HCT116 (cell line): ENCODE measurements at places on chromosomes 11 and 22. TPM values are rescaled to one million over a fixed set of nuclear protein-coding genes. Genes with fewer than 3 reads are reported as not detected.

DNA sequence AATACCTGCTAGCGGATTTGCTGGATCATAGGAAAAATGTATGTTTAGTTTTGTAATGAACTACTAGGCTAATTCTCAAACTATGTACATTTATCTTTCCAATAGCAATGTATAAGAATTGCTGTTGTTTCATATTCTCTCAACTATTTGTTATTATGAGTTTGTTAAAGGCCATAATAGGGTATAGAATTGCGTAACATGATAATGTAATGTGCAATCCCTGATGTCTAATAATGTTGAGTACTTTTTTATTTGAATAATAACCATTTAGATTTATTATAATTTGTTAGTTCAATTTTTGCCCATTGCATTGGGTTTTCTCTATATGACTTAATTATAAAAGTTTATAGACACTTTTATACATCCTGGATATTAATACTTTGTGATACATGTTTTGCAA is 801.6 kb downstream of the LUZP2 start:
- H3K27ac ChIP-seq: no peak overlapping the region
- H3K4me3 ChIP-seq: no peak overlapping the region
- DNase-seq: no peak
- H3K27me3 ChIP-seq: no peaks in the 10 kb centered on the region

DNA sequence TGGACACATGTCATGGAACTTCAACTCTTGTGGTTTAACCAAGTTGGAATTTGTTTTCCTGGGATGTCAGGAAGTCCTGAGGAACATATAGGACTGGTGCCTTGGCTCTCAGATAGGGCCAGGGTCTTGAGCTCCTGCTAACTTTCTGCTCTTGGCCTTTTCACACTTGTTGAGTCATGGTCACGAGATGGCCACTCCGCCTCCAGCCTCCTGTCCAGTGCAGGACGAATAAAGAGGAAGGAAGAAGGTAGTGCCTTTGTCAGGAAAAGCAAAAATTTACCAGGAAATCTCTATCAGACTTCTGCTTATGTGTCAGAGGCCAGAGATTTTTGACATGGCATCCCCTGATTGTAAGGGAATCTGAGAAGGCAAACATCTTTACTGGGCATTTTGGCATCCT is 89.1 kb upstream of the ARHGAP20 start:
- no peak overlapping the region for H3K4me3 ChIP-seq
- H3K36me3 ChIP-seq: no peaks in the 10 kb centered on the region
- H3K27me3 ChIP-seq: peaks cover 9% of the 10 kb centered on the region; the same call in 1 of the 2 replicates

DNA sequence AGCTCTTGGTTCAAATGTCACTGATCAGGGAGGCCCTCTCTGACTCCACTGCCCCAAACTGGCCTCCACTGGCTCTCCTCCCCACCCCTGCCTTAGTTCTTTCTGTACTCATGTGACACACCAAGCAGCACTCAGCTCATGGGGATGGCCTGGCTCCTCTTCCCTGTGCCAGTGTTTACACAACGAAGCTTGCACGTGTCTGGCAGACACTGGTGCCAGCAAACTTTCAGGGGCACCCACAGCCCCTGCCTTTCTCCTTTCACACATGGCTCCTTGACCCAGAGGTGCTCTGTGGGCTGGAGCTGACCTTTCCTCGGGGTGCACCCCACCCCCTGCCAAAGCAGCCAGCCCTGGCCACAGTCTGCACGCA is 37.6 kb upstream of the PARVG start:
- H3K4me1 ChIP-seq: peaks cover 1% of the 10 kb centered on the region
- H3K4me3 ChIP-seq: no peak overlapping the region
- no peaks in the 10 kb centered on the region for H3K27me3 ChIP-seq
- DNase-seq: no peak
- H3K27ac ChIP-seq: no peak overlapping the region

Gene SPDYC
- 1.2 TPM for total RNA-seq

DNA sequence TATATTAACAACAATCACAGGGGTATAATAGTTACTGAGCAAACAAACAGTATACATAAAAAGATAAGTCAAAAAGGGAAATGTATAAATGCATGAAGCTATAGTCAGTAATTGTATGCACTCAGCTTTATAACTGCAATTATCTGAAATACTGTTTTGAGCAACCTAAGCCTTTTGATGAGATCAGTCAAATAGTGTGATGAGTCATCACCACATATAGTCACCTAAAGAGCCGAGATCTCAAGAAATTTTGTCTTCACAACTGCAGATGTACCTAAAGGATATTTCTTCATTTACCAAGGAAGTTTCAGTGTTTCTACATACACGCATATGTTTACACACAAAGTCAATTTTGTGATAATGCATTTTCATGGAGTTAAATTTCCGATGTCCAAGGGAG is 5.4 kb upstream of the OR51A2 start:
- H3K27ac ChIP-seq: no peak overlapping the region
- DNase-seq: no peak
- no peak overlapping the region for H3K4me3 ChIP-seq
- H3K27me3 ChIP-seq: peaks cover 39% of the 10 kb centered on the region
- H3K4me1 ChIP-seq: no peaks in the 10 kb centered on the region

Gene PATE2
- total RNA-seq: not detected

Gene GSTT2
- 5.1 TPM for total RNA-seq

Gene KCNQ1
- total RNA-seq: 10.7 TPM

- no peaks in the 10 kb centered on the region for H3K4me1 ChIP-seq
- H3K27ac ChIP-seq: no peak overlapping the region
- DNase-seq: no peak
- H3K36me3 ChIP-seq: no peaks in the 10 kb centered on the region; the same call in 1 of the 2 replicates
These were observed 21.7 kb upstream of the ANKK1 start for GRCh38 chr11:113365895-113366294.

Gene LDLRAD3
- 19.0 TPM for total RNA-seq

- H3K36me3 ChIP-seq: no peaks in the 10 kb centered on the region
- peaks cover 22% of the 10 kb centered on the region for H3K4me1 ChIP-seq
- H3K27ac ChIP-seq: no peak overlapping the region
- H3K27me3 ChIP-seq: no peaks in the 10 kb centered on the region
- DNase-seq: peak; percentile 52
- H3K4me3 ChIP-seq: peak overlapping the region; percentile 51
These were observed 1.4 kb upstream of the TCN2 start for GRCh38 chr22:30605449-30606110.

Gene FAM111B
- total RNA-seq: 10.7 TPM

Gene QSER1
- 48.0 TPM for total RNA-seq

DNA sequence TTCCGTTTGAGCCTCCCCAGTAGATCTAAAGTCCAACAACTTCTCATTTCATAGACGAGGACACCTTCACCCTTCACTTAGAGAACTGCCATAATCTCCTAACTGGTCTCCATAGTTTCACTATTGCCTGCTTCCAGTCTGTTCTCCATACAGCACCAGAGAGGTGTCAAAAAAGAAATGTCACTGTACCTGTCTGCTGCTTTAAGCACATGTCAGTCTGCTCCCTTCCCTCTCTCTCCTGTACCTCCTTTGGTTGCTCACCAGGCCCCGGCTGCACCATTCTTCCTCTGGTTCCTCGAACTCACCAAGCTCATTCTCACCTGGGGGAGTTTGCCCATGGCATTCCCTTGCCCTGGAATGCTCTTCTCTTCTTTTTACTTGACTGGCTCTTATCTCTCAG is 75.8 kb downstream of the NAV2 start:
- H3K36me3 ChIP-seq: no peaks in the 10 kb centered on the region
- no peak for DNase-seq
- H3K27me3 ChIP-seq: peaks cover 21% of the 10 kb centered on the region
- no peaks in the 10 kb centered on the region for H3K4me1 ChIP-seq
- no peak overlapping the region for H3K4me3 ChIP-seq

- no peak for DNase-seq
- no peak overlapping the region for H3K27ac ChIP-seq
- H3K36me3 ChIP-seq: no peaks in the 10 kb centered on the region
- H3K27me3 ChIP-seq: no peaks in the 10 kb centered on the region
These were observed 13.3 kb upstream of the KCNQ1OT1 start for GRCh38 chr11:2713094-2713493.

GRCh38 chr11:116702772-116703385 is 69.9 kb downstream of the BUD13 start:
- DNase-seq: no peak
- H3K4me1 ChIP-seq: no peaks in the 10 kb centered on the region
- H3K27ac ChIP-seq: no peak overlapping the region
- no peak overlapping the region for H3K4me3 ChIP-seq
- H3K36me3 ChIP-seq: no peaks in the 10 kb centered on the region
- no peaks in the 10 kb centered on the region for H3K27me3 ChIP-seq

DNA sequence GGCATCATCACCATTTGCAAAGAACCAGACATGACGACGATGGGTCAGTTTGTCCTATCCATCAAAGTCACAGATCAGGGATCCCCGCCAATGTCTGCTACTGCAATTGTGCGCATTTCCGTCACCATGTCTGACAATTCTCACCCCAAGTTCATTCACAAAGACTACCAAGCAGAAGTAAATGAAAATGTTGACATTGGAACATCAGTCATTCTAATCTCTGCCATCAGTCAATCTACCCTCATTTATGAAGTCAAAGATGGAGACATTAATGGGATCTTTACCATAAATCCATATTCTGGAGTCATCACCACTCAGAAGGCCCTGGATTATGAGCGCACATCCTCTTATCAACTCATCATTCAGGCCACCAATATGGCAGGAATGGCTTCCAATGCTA is 171.6 kb upstream of the MTNR1B start:
- no peak overlapping the region for H3K27ac ChIP-seq
- H3K27me3 ChIP-seq: 0 out of 2 replicates have a peak, but pooled peaks cover 4% of the 10 kb centered on the region
- no peaks in the 10 kb centered on the region for H3K36me3 ChIP-seq
- no peak overlapping the region for H3K4me3 ChIP-seq

DNA sequence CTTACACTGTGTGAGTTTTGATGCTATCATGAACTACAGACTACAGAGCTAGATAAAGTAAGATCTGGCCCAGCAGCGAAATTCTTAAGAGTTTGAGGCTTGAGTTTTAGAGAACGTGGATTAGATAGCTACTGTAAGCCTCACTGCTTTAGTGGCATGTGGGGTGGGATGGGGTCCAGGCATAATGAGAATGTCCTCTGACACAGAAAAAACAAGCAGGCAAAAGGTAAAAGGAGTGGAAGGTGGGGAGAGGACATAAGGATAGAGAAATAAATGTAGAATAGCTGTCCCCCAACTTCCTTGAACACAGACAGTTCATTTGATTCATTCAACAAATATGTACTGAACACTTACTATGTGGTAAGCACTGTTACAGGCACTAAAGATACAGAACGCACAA is 324.5 kb upstream of the PITPNB start:
- no peak overlapping the region for H3K27ac ChIP-seq
- H3K36me3 ChIP-seq: no peaks in the 10 kb centered on the region
- H3K27me3 ChIP-seq: peaks cover 85% of the 10 kb centered on the region
- no peak overlapping the region for H3K4me3 ChIP-seq

Gene SLC22A8
- not detected for total RNA-seq

Gene SPTY2D1
- 19.7 TPM for total RNA-seq

DNA sequence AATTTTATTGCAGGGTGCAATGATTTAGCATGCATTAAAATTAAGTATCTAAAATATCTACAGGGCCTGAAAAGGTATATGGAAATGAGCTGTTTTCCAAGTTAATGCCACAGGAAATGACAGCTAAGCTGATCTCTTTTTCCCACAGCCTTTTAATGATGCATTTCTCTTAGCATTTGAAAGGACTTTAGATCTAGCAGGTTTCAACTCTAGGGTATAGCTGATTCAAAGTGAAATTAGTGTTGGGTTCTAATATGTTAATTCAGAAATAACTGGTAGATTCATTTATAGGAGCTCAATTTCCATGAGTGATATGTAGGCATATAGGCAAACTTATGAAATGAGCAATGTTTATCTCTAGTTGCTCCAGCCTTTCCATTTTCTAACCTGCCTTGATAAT is 274.2 kb downstream of the CASP12 start:
- no peaks in the 10 kb centered on the region for H3K27me3 ChIP-seq
- H3K4me1 ChIP-seq: no peaks in the 10 kb centered on the region
- no peaks in the 10 kb centered on the region for H3K36me3 ChIP-seq
- no peak overlapping the region for H3K27ac ChIP-seq
- no peak for DNase-seq
- no peak overlapping the region for H3K4me3 ChIP-seq

Gene ZBTB44
- total RNA-seq: 32.5 TPM

DNA sequence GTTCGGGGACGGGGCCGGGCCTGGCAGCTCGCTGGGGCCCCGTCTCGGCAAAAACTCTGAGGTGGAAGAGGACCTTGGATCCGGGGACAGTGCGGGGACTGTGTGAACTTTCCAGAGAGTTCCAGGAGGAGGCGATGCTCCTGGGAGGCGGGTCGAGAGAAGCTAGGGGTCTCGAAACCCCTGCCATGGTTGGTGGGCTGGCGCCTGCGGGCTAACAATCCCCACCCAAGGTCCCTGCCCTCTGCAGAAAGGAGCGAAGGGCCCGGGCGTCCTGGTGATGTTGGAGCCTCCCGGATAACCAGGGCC is 4.7 kb upstream of the GRK2 start:
- H3K4me1 ChIP-seq: peaks cover 9% of the 10 kb centered on the region; the same call in 1 of the 2 replicates
- H3K4me3 ChIP-seq: peak overlapping the region; percentile 51
- H3K27ac ChIP-seq: no peak overlapping the region
- H3K27me3 ChIP-seq: no peaks in the 10 kb centered on the region
- no peaks in the 10 kb centered on the region; the same call in 1 of the 2 replicates for H3K36me3 ChIP-seq

DNA sequence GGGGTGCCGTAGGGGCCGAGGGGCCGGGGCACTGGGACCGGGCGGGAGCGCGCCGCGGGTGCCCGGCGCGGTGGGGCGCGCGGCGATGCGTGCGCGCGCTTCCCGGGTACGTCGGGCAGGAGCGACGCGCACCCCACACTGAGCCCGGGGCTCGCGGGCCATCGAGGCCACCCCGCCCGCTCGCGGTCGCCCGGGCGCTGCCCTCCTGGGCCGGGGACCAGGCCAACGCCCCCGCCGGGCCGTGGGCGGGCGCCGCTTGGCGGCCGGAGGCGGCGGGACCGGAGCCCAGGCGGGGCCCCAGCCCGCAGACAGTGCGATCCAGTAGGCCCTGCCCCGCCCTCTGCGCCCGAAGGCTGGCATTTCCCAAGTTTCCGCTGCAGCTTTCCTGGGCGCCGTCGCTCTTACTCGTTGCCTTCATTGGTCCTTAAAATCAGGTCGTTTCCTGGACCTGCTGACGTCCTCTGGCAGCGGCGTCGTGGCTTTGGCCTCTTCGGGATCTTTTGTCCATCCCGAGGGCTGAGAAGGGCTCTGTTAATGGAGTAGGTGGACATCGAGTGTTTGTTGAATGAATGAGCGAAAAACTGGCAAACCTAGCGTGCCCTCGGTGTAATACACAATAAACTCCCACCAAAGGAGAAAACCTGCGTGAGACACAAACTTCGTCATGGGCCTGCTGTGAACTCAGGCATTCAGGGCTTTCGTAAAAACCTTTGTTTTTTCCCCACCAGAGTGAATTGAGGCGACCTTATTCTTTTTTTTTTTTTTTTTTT is 638 bp downstream of the PARVA start:
- H3K27ac ChIP-seq: peak overlapping the region; percentile 85
- no peaks in the 10 kb centered on the region for H3K27me3 ChIP-seq
- DNase-seq: peak; percentile 75
- H3K4me3 ChIP-seq: peak overlapping the region; percentile 68
